ENCODE measurements at places on chromosomes 13 and 19.

- DNase-seq = no peak
These were observed 6.8 kb downstream of the ANO8 start for GRCh38 chr19:17327654-17328516.

GRCh38 chr13:23506807-23507291 is 63.4 kb upstream of the TNFRSF19 start:
- no peak for DNase-seq

DNA sequence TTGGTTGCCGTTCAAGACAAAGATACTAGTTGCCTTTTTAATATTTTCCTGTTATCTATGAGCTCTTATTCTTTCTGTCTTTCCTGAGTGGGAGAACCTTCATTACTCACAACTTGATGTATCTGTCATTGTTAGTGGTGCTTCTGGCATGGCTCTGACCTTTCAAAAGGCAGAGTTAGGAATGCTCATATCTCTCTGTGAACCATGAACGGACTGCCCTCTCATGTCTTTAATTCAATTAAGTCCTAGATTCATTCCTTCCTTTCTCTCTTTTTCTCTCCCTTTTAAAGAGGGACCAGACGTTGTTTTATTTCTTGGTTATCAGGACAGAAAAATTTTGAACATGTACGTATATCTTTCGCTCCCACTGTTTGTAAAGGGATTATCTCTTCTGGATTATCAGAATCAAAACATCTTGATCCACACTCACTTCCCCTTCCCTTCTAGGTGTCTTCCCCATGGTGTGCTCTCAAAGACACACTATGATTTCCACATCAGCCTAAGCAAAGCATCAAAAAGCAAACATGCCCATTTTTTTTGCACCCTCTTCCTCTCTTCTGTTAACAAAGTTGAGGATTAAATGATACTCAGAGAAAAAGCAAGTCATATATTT is 90.3 kb downstream of the LRCH1 start:
- no peak for DNase-seq

- DNase-seq = no peak
These were observed 188.2 kb downstream of the KCNRG start for GRCh38 chr13:50203256-50203941.

GRCh38 chr13:41554180-41554579 is 96.8 kb downstream of the RGCC start:
- DNase-seq = no peak

DNA sequence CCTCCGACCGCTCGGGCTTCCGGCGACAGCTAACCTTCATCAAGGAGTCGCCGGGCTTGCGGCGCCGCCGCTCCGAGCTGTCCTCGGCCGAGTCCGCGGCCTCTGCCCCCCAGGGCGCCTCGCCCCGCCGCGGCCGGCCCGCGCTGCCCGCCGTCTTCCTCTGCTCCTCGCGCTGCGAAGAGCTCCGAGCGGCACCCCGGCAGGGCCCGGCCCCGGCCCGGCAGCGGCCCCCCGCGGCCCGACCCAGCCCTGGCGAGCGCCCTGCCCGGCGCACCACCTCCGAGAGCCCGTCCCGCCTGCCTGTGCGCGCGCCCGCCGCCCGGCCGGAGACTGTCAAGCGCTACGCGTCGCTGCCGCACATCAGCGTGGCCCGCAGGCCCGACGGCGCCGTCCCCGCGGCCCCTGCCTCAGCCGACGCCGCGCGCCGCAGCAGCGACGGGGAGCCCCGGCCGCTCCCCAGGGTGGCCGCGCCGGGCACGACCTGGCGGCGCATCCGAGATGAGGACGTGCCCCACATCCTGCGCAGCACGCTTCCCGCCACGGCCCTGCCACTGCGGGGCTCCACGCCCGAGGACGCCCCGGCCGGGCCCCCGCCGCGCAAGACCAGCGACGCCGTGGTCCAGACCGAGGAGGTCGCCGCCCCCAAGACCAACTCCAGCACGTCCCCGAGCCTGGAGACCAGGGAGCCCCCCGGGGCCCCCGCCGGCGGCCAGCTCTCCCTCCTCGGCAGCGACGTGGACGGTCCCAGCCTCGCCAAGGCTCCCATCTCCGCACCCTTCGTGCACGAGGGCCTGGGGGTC is 9.6 kb downstream of the C19orf25 start:
- DNase-seq = no peak

DNA sequence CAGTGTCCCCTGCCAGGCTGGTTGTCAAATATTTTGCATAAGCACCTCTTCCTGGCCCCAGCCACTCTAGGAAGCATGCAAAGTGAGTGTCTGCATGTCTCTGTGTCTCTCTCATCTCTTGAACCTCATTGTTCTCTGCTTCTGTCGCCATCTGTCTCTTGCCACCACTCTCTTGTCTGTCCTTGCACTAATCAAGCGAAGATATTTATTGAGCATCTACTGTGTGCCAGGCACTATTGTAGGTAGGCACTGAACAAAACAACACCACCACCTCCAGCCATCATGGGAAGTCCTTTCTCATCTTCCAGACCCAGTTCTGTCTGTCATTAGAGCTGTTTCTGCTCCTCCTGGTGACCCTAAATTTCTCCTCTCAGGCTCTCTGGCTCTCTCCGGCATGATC is 52.0 kb upstream of the SHKBP1 start:
- DNase-seq = no peak

DNA sequence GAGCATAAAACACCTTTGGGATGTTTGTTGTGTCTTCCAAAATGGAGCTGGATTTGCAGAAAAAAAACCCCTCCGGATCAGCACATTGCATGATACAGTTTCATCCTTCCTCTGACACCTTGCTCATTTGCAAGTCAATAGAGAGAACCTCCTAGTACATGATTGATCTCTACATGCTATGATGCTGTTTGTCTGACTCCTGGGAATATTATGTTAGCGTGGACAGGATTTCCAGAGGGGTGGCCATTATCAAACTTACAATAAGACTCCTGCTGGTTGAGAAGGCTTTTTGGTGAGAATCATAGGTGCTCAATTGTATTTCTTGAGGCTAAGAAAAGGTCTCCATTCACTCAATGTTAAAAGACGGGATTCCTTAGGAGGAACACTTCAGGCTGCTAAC is 75.9 kb upstream of the SCEL start:
- no peak for DNase-seq

- no peak for DNase-seq
These were observed 415.8 kb upstream of the PCDH9 start for GRCh38 chr13:67645874-67646467.

DNA sequence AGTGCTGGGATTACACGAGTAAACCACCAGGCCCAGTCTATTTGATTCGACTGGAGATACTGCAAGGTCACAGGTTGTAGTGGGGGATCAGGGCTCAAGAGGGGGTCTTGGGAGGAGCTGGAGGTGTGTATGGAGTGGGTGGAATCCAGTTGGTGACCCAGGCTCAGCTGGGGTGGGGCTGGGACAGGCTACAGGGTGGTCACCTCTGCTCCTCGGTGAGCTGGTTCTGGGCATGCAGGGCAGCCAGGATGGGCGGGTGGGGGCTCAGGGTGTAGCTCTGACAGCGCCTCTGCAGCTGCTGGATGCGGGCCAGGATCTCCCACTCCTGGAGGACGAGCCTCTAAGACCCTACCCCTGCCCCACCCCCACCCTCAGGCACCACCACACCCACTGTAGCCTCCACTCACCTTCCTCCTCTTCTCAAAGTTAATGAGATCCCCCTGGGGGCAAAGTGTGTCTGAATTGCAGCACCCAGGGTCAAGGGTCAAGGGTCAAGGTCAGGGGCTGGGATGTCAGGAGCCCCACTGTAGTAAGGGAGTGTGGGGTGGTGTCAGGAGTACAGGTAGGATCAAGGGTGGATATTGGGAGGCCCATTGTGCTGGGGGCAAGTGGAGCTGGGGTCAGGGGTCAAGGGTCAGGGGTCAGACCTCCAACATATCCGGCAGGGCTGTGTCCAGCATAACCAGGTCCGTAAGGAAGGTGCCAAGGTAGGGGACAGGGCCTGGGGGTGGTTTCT is 17.1 kb downstream of the RGL3 start:
- no peak for DNase-seq
